Thoracic aorta (tissue), 2 donors: ENCODE measurements at places on chromosomes 4 and X.

DNA sequence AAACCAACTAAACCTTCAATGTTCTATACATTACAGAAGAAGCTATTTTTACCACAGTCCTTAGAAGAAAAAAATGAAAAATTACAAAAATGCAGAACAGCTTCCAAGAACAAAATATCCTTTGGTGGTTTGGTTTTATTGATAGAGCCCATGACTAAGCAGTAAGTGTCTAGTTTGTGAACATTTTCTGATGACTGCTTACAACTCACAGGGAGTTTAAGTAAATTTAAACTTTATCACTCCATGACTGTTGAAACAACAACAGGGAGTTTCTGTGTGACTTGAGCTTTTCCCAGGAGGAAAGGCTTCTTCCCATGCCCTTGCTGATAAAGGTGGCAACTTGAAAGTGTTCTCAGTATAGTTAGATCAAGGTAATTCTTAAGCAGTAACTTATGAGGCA lies 2.9 kb downstream of the PF4 start:
- DNase-seq, result no peak

DNA sequence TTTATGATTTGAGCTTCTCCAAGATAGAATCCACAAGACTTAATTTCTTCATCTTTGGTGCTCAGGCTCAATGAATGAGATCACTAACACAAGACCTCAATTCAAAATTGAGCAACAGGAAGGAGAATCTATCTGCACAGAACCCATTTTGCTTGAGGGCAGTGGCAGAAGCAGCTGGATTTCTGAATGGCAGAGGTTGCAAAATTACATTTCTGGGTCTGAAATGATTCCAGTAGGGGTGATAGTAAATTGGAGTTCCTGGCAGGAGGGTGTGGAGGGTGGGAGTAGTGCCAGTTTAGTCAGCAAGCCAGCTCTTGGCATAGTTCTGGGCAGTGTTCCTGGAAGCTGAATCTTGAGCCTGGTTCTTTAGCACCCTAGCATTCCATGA lies 281.1 kb downstream of the SLC7A11 start:
- DNase-seq, result no peak

- DNase-seq, result no peak
These were observed 11.4 kb downstream of the NR3C2 start for GRCh38 chr4:148430854-148431253.

- no peak for DNase-seq
These were observed 161.4 kb downstream of the VSIG4 start for GRCh38 chrX:65878456-65878855.

GRCh38 chr4:6782846-6783110 lies 251 bp downstream of the KIAA0232 start:
- no peak for DNase-seq

DNA sequence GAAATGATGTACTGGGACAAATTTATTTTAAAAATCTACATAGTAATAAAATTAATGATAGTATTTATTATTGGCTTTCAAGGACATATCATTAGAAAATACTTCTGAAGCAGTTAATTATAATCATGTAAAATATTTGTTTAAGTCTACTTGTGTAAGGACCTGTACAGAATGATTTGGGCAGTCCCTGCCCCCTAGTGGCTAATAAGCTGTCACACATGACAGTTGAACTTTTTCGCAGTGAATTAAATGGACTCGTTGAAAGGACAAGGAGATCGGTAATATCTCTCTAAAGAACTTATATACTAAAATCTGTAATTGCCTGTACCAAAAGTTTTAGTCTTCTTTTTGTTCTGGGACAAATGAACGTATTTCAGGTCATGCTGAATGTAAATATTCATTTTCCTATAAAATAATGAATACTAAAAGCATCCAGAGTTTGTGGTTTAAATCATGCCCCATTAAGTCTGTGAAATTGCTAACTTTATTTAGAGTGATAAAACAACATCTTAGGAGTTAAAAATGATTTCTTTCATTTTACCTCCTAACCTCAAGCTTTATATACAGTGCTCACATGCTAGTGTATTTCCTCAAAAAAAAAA lies 13.6 kb downstream of the EXOC1 start:
- DNase-seq, result no peak

DNA sequence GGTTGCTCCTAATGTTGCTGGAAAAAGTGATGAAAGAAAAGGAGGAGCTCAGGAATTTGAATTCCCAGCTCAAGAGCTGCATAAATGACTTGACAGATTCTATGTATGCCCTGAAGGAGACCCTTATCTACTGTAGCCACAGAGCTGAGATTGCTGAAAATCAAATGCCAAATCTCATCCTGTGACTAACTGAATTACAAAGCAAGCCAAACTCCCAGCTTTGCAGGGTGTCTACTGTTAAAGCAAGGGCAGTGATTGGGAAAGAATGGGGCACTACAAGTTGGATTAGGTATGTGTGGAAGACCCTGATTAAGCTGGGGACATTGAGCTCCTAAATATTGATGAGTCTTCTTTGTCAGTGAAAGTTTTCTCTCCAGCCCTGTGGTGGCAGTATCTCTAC lies 20.8 kb upstream of the SMIM9 start:
- no peak for DNase-seq

- no peak for DNase-seq
These were observed 109.6 kb downstream of the PACRGL start for GRCh38 chr4:20809812-20810211.

- DNase-seq, result no peak
These were observed 96.7 kb downstream of the ITM2A start for GRCh38 chrX:79270401-79270800.

- no peak for DNase-seq
These were observed 100.3 kb upstream of the DDIT4L start for GRCh38 chr4:100290585-100290984.

GRCh38 chr4:37073226-37073840 lies 171.2 kb upstream of the NWD2 start:
- DNase-seq, result no peak

DNA sequence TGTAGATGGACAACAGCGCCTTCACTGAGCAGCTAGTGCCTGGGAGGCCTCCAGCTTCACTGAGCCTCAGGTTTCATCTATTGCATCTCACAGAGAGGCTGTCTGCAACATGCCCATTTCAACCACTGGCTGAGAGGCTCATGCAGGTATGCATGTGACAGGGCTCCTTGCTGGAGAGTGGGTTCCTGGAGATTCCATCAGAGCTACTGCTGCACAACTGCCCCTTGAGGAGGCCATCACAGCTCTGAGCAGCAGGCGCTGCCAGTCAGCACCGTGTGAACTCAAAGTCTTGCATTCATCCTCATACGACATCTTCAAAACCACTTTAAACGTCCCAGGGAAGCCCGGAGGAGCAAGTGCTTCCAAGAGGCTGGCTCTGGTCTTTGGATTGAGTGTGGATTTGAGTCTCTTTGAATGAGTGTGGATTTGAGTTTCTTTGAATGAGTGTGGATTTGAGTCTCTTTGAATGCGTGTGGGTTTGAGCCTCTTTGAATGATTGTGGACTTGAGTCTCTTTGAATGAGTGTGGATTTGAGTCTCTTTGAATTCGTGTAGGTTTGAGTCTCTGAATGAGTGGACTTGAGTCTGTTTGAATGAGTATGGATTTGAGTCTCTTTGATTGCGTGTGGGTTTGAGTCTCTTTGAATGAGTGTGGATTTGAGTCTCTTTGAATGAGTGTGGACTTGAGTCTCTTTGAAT lies 8.7 kb downstream of the P2RY8 start:
- no peak for DNase-seq

DNA sequence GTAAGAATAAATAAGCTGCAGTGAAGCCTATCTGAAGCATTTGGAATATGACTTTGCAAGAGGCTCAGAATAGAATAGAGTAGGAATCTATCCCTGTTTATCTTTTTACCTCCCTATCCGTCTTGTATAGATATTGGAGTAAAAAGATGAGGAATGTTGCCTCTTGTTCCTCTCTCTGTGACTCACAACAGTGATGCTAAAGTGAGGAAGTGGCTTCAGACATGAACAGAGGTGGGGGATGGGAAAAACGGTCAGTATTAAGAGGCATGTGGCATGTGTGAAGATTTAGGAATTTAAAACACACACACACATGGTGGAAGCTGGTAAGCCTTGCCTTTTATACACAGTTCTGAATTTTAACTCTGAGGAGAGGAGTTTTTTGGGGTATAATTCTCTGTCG lies 3.8 kb upstream of the DCAF4L1 start:
- DNase-seq, result no peak

DNA sequence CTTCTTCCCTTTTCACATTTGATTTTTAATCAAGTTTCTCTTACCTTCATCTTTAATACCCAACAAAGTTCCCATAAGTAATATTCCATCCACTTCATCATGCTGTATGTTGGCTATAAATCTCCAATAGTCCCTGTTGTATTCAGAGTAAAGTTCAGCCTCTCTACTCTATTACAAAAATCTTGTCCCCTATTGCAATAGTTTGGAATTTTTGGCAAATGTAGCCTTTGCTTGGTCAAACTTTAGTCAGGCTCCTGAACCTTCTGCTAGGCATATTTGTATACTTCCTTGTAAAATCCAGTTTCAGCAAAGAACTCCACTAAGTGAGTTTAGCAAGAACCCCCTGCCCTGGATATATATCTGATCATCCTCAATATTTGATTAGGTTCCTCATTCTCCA lies 54.0 kb upstream of the PACRGL start:
- DNase-seq, result no peak
